Mucosa of descending colon (tissue), 3 donors: ENCODE measurements at places on chromosomes 7 and 10. TPM values are rescaled to one million over a fixed set of nuclear protein-coding genes. Genes with fewer than 3 reads are reported as not detected.

The PROSER2 gene
- total RNA-seq, result 6.2 TPM

The TBXAS1 gene
- total RNA-seq, result 9.7 TPM

The MSMB gene
- total RNA-seq, result not detected

The MCU gene
- total RNA-seq, result 89.0 TPM

The SPDYE3 gene
- not detected for total RNA-seq

The CCL24 gene
- total RNA-seq, result 3.4 TPM

The SMKR1 gene
- total RNA-seq, result not detected

The RELN gene
- 1.1 TPM for total RNA-seq

The INMT gene
- total RNA-seq, result 1.6 TPM

The C7orf57 gene
- total RNA-seq, result not detected

The EPO gene
- total RNA-seq, result not detected

The CASTOR2 gene
- 7.6 TPM for total RNA-seq

The GSDME gene
- 6.3 TPM for total RNA-seq

The PRR15 gene
- 356 TPM for total RNA-seq

The SPDYE5 gene
- not detected for total RNA-seq

The C10orf62 gene
- total RNA-seq, result not detected

The GRM3 gene
- not detected for total RNA-seq

The CYP3A4 gene
- total RNA-seq, result 2.8 TPM

The HPS1 gene
- total RNA-seq, result 85.4 TPM

The UCN3 gene
- 1.4 TPM for total RNA-seq

The HABP2 gene
- not detected for total RNA-seq

The ANKRD30A gene
- not detected for total RNA-seq

The PCDH15 gene
- 0.38 TPM for total RNA-seq

The AZGP1 gene
- total RNA-seq, result 3.8 TPM

The CADPS2 gene
- total RNA-seq, result 11.3 TPM

The FBXO24 gene
- 0.66 TPM for total RNA-seq

The DRGX gene
- 0.22 TPM for total RNA-seq

The SFRP5 gene
- total RNA-seq, result 1.0 TPM

The HIBADH gene
- total RNA-seq, result 49.2 TPM

The ICA1 gene
- total RNA-seq, result 18.7 TPM

The TMEM236 gene
- total RNA-seq, result 37.8 TPM

The ADRA2A gene
- total RNA-seq, result 16.2 TPM

The RASSF4 gene
- total RNA-seq, result 20.0 TPM

The INHBA gene
- total RNA-seq, result 0.35 TPM

The ZNF12 gene
- total RNA-seq, result 26.1 TPM

The ANAPC16 gene
- 126 TPM for total RNA-seq

The PODXL gene
- total RNA-seq, result 11.8 TPM
